ENCODE measurements at places on chromosomes 2 and 18.

GRCh38 chr2:70367722-70368323 is 66.0 kb upstream of the FAM136A start:
- DNase-seq: peak; percentile 31

DNA sequence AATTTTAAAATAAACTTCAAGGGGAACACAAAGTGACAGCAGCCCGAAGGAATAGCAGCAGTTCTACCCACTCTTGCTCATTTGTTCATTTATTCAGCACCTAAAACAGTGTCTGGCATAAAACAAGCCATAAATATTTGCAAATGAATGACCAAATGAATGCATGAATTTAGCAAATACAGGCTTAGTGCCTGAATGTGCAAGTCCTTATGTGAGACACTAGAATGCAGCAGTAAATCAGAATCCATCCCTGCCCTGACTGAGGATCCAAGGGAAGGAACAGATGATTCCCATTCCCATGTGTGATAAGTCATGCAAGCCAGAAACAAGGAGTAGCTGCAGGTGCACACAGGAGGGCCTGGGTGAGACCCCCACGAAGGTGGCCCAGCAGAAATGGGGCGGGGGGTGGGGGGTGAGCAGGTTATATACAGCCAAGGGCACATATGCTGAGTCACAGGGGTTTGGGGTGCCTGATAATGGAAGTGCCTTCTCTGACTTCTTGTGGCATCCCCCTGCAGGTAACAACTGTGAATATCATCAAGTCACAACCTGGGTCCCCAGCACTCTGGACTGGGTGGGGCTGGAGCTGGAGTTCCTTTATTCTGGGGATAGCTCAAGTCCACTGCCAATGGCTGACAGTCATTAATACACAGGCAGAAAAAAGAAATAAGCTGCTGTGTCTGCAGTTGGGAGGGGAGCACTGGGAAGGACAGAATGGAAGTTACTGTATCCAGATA is 311.9 kb downstream of the TXNL1 start:
- no peak for DNase-seq

DNA sequence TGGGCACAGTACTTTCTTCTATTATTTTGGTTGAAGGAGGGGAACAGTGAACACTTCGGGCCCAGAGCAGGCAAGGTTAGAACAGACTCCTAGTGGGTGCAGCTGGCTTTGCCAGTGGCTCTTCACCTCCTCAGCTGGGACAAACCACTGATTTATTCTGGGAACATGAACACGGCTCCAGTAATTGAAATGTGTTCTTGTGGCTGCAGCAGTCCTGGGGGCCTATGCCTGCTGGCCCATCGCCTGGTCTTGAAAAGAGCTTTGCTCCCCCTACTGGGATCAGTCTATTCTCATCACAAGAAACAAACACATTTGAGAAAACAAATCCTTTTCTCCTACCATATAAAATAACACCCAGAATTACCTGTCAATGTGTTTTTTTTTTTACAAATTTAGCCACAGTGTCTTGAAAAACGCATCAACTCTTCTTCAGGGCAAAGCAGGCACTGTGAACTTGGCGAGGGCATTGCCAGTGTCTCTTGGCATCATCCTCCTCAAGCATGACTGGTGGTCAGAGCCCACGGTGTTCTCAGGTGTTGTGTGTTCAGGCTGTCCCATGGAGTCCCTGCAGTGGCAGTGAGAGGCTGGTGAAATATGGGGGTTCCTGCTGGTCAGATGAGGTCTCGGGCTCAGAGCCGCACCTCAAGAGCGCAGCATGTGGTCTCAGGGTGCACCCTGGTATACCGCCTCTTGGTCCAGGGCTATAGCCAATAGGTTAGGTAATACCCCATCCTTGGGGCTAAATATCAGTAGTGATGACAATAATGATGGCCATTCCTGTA is 51.3 kb downstream of the RNF144A start:
- DNase-seq: no peak

GRCh38 chr2:40192864-40193669 is 258.8 kb downstream of the SLC8A1 start:
- DNase-seq: peak; percentile 56

DNA sequence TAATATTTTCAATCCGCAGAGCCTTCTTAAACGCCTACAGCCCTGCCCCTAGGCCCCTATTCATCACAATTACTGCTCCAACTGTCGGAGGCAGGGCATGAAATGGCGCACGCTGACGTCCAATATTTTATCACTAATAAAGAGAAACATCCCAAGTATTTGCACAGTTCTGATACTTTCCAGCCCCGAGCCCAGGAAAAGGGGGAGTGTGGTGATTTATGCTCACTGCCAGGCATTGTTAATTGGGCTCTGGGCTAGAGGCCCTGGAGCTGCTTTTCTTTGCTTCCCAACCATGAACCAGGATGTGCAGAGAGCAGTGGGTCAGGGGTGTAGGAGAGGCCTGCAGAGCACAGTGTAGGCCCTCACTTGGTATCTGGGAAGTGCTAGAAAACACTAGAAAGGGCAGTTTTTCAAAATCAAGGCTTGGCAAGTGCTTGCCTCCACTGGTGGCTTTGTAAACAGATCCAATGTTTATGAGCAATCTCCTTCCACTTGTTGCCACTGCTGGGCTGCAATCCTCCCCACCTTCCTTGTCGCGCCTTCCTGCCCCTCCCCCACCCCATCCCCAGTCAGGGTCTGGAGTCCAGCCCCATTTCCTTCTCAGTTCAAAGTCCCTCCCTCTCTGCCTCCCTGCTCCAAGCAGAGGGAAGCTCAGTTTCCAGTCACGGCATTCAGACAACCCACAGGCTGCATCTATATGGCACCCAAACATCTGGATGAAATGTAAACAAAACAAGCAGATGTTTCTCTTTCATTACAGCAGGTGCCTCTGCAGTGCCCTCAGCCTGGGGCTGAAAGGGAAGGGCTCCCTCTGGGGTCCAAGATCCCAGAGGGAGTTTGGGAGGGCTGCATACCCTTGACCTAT is 83.9 kb upstream of the PKDCC start:
- DNase-seq: no peak

DNA sequence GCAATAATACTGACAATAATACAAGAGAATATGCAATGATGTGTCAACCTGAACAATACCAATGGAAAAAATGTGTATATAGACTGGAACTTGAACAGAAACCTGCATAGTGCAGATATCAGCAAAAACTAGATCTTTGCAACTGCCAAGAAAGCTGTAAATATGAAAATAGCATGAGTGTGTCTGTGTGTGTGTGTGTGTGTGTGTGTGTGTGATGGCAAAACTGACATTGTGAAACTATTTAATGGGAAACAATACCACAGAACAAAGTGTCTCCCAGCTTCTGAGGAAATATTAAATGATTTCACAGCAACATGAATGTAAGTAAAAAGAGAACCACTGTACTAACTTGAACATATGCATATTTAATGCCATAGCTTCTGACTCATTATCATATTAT is 558.2 kb upstream of the LINC00305 start:
- no peak for DNase-seq

DNA sequence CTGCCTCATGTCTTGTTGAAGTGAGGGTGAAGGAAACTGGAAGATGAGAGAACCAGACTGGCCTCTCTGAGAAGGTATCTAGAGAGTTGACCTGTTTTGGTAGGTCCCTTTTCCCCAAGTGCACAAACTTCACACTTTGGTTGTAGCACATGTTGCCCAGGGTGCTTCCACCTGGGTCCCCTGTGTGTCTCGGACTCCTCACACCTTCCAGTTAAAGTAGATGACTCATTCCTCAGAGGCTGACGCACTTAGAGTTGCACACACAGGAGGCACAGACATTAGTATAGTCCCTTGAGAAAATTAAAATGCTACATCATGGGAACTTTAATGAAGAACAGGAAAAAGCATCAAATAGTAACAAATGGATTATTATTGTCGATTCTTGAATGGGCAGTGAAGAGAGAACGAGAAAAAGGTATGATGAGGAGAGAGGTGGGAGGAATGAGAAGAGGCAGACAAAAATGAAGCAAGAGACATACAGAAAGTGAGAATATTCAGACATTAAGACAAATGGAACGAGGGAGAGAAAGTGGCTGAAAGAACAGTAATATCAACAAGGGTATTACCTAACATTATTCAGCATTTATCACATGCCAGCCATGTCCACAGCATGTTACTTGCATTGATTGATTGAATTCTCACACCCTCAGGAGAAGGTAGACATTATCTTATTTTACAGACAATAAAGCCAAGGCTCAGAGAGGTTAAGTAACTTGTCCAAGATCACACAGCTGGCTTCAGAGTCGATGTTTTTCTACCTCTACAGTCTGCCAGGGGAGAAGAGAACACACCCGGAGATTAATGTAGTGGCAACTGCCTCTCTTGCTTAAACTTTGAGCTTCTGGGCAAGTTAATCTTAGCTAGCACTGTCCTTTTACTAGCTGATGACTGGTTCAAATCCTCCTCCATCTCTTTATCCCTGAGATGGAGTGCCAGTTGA is 68.6 kb downstream of the FHOD3 start:
- no peak for DNase-seq

DNA sequence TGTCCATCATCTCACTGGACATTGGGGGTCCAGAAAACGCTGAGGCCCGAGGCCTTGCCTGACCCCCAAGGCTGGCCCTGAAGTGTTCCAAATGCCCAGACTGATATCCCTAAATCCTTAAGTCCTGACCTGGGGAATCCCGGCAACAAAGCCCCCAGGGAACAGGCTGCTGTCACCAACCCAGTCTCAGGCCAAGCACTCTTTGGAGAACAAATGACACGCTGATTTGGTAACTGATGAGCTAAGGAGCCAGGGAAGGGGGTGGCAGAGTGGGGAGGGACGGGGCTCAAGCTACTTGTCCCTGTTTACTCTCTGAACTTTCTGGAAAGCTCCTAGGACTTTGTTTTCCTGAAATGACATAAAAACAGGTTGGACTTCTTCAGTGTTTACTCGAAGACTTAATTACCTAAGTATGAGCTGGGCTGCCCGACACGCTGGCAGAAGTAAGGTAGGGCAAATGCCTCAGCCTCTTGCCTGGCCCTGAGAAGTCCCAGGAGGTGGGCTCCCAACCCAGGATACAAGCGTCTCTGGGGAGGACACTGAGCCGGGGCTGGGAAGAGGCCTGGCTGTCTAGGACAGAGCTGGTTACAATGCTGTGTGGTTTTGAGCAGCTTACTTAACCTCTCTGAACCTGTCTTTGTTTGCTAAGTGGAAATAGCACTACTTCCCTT is 105.5 kb upstream of the GLI2 start:
- DNase-seq: no peak

- DNase-seq: peak; percentile 26
Measured at GRCh38 chr2:75021672-75022071, 63.2 kb downstream of the POLE4 start.

GRCh38 chr18:59012815-59013705 is 126.6 kb upstream of the SEC11C start:
- DNase-seq: no peak

DNA sequence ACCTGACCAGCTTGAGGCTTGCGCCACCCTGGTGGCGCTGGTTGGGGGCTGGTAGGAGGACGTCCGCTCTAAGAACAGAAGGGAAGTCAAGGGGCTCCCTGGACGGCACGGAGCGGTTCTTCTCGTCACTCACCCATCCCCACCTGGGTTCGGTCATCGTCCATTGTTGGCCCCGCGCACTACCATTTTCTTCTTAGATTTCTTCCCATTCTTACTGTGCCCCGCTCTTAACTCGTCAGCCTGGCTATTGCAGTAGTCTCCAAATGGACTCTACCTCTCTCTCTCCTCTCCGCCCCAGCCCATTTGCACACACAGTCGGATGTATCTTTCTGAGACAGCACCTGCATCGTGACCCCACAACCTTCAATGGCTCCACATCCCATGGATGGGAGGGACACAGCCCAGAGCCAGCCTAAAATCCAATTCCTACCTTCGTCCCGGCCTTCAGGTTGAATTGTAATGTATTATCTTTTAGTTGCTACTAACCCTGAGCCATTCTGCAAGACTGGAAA is 814 bp upstream of the RAB1A start:
- no peak for DNase-seq

DNA sequence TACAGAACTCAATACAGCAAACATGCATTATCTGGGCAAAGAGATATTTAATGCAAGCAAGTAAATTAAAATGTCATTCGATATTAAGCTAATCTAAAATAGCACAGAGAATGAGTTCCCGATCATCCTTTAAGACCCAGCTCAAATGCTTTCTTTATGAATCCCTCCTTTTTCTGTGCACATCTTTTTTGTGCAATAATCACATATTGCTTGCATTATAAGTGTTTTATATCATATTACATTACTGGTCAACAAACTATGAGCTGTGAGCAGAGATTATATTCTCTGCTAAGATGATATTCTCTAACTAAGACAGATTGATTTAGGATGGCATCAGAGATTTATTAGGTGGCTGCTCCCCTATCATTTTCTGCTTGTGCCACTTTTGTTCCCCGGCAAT is 146.1 kb downstream of the ERBB4 start:
- no peak for DNase-seq

DNA sequence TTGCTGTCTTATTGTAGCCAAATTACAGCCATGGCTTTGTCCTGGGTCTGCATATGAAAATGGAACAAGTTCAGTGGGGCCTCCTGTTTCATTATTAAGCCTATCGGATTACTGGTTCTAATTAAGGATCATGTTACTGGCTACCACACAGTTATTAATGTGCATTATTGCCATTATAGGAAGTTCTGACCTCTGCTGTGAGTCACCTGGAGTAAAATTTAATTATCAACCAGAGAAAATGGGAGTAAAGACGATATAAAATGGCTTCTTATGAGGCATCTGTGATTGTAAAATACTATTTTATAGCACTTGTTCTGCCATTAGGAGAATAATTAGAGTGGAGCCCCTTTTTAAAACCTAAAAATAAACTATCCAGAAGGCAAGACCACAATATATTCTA is 143.3 kb upstream of the ITGB6 start:
- DNase-seq: no peak

DNA sequence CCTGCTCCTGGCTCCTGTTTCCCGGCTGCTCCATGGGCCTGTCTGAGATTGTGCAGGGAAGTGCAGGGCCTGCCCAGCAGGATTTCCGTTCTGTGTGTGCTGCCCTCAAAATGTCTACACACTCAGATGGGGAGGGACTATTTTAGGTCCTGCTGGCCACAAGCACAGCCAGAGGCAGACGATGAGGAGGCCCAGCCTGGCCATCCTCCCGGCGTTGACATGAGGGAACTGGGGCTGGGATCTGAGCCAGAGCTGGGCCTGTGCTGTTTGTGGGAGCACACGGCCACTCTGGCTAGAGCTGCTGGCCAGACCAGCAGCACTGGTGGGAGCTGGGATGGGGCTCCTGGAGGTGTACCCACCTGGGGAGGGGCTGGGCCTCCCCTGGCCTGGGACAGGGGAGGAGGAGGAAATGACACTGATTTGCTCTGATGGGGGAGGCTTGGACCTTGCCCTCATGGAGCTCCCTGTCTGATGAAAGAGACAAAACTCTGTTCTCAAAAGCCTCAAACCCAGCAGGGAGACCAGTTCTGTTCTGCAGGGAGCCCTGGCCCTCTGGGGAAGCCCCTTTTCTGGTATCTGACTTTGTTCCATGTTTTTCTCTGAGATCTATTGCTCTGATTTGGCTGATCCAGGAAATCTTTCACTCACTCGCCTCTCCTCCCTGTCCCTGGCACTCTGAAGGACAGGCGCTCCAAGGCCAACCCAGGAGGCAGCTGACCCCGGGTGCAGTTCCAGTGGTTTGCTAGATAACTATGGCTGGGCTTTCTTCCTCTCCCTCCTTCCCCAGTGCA is 161.8 kb downstream of the DYSF start:
- DNase-seq: no peak

Data from LHCN-M2 (cell line).